ENCODE measurements at places on chromosomes 7 and 10.

DNA sequence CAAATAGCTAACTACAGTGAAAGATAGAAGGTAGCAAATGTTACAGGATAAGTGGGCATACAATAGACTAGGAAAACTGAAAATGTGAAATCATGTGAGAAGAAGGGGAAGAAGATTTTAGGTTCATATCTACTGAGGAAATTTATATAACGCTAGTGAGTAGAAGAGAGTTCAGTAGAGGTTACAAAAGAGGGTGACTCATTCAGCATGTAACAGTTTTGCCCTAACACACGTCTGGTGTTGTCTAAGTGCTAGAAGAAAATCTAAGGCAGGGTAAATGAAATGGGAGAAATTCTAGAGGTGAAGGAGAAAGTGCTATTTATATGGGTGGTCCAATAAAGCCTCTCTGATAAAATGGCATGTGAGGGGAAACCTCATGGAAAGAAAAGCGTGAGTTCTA, 731.4 kb upstream of the POT1 start:
- no peak for DNase-seq

DNA sequence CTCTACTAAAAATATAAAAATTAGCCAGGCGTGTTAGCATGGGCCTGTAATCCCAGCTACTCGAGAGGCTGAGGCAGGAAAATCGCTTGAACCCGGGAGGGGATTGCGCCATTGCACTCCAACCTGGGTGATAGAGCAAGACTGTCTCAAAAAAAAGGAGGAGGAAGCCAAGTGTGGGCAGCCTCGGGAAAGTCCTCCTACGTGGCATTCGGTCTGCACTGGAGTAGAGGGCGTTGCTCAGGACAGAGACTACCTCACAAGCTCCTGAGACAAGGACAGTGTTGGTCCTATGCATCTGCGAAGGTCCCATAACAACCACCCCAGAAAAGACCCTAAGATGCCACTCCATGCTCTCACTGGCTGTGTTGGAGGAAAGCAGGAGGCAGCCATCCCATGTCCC, 10.0 kb upstream of the SERPINE1 start:
- no peak for DNase-seq

GRCh38 chr7:132108563-132108962, 467.7 kb downstream of the PLXNA4 start:
- DNase-seq = no peak

DNA sequence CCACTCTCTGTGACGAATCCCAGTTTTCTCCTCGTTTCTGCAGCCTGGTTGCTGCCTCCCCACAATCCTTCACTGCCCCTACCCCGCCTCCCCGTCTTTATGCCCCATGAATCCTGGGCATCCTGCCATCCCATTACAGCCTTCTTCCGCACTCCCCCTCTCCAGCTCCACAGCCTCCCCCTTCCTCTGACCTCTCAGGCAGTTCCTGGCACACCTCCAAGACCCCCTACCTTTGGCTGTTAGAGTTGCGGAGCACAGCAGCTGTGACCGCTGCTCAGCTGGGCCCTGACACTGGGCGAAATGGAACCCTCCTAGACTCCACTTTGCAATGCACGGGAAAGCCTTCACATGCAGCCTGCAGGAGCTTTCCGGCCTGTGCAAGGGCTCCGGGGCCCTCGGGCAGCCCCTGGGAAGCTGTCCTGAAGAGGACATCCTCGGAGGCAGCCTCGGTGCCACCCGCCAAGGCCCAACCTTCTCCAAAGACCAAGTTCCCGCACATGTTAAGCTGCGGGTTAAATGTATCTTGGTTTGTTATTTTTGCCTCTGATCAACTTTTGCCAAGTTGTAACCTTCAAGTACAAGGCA, 400.7 kb upstream of the MKI67 start:
- DNase-seq = no peak

DNA sequence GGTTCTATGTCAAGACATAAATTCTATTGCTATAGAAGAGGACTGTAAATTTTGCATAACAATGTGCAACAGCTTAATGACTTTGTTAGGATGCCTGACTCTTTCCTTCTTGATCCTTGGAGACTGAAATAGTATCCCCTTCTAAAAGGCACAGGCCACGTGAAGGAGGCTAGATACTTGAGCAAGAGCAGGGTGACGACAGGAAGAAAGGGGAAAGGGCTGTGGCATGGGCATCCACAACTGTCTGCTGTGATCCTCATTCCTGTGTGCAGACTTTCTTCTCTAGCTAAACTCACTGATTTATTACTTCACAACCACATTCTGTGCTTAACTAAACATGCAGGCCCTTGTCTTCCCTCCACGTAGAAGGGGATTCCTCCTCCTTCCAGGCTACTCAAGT, 1111.8 kb upstream of the C7orf33 start:
- DNase-seq = no peak

DNA sequence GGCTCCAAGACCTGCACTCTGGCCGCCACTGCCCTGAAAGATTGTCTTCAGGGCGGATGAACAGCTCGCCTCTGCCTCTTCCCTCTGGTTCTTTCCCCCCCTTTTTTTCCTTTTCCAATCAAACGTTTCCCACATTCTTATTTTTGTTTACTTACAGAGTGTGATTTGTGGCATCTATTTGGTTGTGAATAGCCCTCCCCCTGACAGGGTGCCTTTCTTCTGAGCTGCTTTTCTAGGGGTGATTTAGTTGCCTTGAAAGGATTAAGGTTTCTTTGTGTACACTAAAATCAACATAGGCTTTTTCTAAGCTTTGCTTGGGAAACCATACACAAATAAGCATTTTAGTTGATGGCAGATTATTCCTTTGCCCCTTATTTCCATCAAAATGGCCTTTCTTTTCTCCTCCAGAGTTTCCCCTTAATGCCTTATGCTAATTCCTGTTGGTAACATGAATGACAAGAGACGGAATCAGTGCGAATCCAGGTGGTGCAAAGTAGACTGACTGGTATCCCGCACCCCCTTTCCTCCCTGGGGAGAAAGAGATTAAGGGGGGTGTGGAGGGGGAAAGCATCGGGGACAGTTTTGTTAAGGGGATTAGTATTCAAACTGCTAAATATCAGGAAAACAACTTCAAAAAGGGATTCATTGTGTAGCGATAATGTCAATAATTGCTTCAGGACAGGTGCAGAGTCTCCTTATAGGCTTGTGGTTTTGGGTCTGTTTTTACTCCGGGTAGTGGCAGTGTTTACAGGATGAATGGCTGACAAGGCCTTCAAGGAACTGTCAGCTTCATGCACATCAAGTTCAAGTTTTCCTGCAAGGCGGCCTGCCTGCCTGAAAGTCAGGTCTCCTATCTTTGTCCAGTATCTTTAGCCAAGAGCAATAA, 431.6 kb upstream of the GALNT17 start:
- no peak for DNase-seq

- peak; percentile 35 for DNase-seq
These were observed 789 bp downstream of the TCF7L2 start for GRCh38 chr10:112950714-112951358.

Measured in CD4-positive, alpha-beta T cell (primary cell).